ENCODE measurements at places on chromosomes 6 and 20.

GRCh38 chr6:64252256-64252655 lies 616.7 kb downstream of the PHF3 start:
- no peak for DNase-seq

DNA sequence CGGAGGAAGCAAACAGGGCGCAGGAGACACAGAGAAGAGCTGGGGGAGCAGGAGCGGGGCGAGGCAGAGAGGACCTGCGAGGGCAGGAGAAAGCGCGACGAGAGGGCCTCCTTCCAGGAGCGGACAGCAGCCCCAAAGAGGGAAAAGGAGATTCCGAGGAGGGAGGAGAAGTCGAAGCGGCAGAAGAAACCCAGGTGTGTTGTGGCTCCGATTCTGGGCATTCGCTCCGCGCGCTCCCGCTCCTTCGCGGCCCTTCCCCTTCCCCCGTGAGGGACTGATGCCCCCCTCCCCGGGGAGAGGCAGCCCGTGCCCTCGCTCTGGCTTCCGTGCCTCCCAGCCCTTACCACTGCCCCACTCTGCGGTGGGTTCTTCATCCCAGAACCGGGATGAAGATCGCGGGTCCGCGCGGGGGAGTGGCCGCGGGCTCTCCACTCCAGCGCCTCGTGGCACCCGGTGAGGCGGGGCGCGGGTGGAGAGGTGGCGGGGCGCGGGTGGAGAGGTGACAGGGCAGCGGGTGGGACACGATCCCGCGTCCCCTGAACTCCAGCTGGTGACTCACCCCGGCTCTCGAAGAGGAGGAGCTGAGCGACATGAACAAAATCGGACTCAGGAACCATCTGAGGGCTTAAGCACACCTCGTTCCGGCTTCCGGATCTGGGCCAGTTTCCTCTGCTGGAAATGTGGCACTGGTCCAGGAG lies 22.4 kb downstream of the TMC2 start:
- DNase-seq: peak; percentile 77

GRCh38 chr6:164037171-164037870 lies 622.8 kb downstream of the QKI start:
- no peak for DNase-seq

DNA sequence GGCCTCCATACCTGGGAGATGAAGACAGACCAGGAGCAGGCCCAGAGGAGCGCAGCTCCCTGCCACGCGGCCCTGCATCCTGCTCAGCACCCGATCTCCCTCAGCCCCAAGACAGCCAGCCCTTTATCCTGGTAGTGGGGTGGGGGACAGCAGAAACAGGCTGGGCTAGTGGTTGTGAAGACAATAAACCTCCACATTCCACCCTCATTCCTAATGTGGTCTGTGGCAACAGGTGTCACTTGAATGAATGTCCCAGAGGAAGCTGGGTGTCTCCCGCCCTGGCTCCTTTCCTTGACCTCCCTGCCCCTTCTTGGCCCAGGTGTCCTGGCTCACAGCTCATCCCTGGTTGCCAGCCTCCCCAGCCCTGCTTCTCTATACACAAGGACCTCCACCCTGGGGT lies at the start of gene C6orf15:
C6orf15 (minus strand) TSS at position 98 of the 400 bp plus-strand sequence; CDS start at position 78, 20 bp downstream.
- DNase-seq: no peak

- no peak for DNase-seq
Observed at GRCh38 chr6:105795913-105796517, 290.1 kb upstream of the PRDM1 start.

Measured in cerebellar nuclear complex (tissue), 1 donor.